ENCODE measurements at places on chromosomes 2 and 18.

DNA sequence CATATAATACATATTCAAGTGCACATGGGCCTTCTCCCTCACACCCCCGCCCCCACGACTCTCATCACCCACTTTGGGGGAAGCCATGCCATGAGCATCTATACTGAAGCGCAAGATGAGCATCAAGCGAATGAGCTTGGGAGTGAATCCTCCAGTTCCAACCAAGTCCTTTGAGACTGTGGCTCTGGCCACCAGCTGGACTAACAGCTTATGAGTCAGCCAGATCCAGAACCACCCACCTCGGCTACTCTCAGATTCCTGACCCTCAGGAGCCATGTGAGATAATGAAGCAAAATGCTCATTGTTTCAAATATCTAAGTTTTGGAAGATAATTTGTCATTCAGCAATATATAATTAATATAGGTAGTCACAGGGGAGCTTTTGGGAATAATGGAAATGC is 22.2 kb upstream of the IL1RL1 start:
- DNase-seq, result no peak

DNA sequence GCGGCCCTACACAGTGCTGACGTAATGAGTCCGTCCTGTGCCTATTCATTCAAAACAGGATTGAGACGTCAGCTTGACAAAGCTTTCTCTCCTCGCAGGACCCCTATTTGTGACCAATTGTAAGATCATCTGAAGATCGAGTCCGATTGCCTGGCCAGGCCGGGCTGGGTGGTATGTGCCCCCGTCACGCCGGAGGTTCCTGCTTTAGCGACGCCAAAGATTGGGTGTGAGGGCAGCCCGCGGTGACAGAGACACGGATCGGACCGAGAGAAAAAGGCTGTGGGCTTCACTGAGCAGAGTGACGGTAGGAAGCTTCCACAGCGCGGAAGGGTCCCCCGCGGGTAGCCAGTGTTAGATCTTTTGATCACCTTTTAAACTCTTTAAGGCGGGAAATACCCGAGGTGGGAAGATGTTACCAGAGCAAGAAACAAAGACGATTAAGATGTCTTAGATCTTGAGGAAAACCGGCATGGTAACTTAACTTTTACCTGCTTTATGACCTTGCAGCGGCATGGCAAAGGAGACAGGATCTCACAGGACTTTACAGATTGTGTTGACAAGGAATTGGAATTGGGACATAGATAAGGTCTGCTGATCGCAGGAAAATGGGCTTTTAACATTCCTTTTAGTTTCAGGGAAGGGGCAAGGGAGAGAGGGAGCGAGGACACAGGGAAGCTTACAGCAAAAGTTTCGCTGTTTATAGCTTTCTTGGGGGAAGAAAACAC is 220.0 kb downstream of the METTL4 start:
- DNase-seq, result no peak

DNA sequence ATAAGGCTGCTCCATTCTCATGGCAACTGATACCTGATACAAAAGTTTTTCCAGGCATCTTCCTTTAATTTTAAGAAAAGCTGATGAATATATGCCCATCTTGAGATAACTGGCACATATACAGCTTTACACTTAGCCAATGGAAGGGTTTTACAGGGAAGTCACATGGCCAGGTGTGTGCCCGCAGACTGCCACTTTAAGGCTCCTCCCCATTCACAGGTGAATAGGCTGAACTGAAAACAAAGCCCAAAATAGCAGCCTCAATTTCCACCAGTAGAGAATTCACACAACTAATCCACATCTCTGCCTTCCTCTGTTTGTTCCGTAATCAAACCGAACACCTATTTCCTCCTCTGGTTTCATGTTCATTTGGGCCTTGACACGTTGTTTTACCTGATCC is 9.8 kb upstream of the ME2 start:
- no peak for DNase-seq

GRCh38 chr18:51110073-51110797 is 80.2 kb downstream of the SMAD4 start:
- DNase-seq, result no peak

GRCh38 chr2:5036256-5036655 is 655.9 kb upstream of the SOX11 start:
- DNase-seq, result no peak

DNA sequence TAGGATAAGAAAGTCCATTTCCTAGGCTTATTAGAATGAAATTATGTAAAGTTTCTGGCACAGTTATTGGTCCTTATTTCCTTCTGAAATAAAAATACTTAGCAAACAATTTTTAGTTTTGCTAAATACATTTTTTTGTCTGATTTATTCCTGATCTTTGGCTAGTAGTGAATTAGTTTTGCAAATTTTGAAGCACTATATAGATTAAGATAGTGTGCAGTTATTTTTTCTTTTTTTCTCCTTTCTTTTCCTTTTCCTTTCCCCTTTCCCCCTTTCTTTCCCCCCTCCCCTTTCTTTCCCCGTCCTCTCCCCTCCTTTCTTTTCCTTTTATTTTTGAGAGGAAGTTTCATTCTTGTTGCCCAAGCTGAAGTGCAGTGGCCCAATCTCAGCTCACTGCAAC is 59.7 kb downstream of the BIRC6 start:
- DNase-seq, result no peak

DNA sequence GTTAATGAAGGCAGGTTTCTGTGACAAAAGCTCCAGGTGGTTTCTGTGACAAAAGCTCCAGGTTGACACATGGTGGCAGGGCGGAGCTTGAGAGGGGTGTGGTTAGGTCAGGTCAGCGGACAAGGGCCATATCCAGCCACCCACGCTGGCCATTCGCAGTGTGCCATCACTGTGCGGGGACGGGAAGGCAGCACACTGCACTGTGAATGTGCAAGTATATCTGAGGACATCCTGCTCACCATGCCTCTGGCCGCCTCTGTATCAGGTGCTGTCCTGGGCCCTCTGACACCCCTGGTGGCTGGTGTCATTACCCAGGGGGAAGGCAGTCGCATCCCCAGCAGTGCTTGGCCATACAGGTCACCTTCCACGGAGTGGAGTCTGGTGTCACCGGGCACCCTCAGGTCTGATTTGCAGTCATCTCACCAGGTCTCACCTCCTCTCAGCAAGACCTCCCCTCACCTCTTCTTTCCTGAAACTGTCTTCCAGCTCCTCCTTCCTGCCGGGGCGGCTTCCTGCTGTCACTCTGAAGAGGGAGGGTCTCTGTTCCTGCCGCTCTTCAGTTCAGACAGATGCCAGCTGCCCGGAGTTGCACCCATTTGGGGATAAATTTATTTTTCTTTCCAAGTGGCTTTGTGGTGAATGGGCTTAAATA is 34.9 kb downstream of the CTIF start:
- no peak for DNase-seq

All from coronary artery (tissue), 2 donors.